Right hindlimb (tissue), 1 donor: ENCODE measurements at places on chromosomes 12 and 14.

- DNase-seq = no peak
Measured at GRCh38 chr12:75479963-75480461, 543 bp upstream of the GLIPR1 start.

- no peak for DNase-seq
Measured at GRCh38 chr14:65054471-65055085, 47.7 kb downstream of the MAX start.

DNA sequence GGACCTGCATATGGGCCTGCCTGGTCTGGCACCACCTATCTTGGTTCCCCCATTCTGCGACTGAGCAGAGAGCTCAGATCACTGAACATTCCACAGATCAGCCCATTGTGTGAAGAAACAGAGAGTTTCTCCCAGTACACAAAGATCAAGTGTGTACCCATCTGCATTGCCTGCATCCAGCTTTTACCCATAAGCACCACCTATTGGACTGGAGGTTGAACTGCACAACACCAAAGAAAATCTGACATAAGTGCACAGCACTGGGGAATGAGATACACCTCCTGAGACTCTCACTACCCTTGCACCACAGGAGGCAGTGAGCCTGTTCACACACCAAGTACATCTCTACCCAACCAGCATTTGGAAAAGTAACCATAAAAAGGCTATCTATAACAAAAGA lies 362.6 kb upstream of the CLEC14A start:
- no peak for DNase-seq

DNA sequence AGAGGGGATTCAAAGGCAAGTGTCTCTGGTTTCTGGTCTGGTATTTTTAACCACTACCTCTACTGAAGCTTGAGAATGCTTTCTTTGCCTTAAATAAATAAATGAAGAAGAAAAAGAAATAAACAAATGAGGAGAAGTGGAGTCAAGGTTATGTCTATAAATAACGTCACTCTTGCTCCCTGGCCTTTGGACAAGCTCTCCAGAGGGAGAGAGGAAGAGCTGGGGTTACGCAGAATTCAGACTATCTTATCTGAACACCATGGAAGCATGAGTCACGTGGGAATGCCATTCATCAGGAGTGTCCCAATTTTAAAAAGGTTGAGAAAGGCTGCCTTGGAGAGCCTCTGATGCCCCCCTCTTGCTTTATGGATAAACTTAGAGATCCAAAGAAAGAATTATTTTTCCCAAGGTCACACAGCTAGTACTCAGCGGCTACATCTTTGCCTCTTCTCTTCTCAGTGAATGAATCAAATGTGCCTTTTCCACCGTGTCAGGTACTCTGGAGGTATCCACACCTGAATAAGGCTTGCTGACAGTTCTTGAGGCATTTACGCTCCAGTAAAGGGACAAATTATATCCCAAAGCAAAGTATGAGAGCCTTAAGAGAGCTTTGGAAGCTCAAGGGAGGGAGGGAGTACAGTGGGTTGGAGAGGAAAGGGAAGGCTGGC lies 12.9 kb upstream of the MSI1 start:
- DNase-seq = no peak

GRCh38 chr14:32370714-32371113 lies 41.6 kb downstream of the AKAP6 start:
- DNase-seq = no peak

GRCh38 chr14:34184126-34184525 lies 233.3 kb upstream of the EGLN3 start:
- DNase-seq = peak; percentile 51

- DNase-seq = no peak
Measured at GRCh38 chr12:26445909-26446308, 250.5 kb downstream of the SSPN start.
